ENCODE measurements at places on chromosomes 1 and 21. TPM values are rescaled to one million over a fixed set of nuclear protein-coding genes. Genes with fewer than 3 reads are reported as not detected.

RPE65 gene
- total RNA-seq = not detected

ANKRD35 gene
- total RNA-seq = 0.76 TPM

S100A6 gene
- total RNA-seq = 431 TPM

- H3K36me3 ChIP-seq = no peaks in the 10 kb centered on the region
- H3K27me3 ChIP-seq = peaks cover 4% of the 10 kb centered on the region
- no peaks in the 10 kb centered on the region for H3K4me1 ChIP-seq
- DNase-seq = no peak
Measured at GRCh38 chr1:112044745-112045144, 55.3 kb upstream of the KCND3 start.

GRCh38 chr21:45529785-45530422, 12.3 kb downstream of the SLC19A1 start:
- no peak overlapping the region for H3K4me3 ChIP-seq
- peaks cover 37% of the 10 kb centered on the region for H3K36me3 ChIP-seq
- DNase-seq = no peak
- no peaks in the 10 kb centered on the region for H3K27me3 ChIP-seq
- peaks cover 13% of the 10 kb centered on the region for H3K4me1 ChIP-seq

DNA sequence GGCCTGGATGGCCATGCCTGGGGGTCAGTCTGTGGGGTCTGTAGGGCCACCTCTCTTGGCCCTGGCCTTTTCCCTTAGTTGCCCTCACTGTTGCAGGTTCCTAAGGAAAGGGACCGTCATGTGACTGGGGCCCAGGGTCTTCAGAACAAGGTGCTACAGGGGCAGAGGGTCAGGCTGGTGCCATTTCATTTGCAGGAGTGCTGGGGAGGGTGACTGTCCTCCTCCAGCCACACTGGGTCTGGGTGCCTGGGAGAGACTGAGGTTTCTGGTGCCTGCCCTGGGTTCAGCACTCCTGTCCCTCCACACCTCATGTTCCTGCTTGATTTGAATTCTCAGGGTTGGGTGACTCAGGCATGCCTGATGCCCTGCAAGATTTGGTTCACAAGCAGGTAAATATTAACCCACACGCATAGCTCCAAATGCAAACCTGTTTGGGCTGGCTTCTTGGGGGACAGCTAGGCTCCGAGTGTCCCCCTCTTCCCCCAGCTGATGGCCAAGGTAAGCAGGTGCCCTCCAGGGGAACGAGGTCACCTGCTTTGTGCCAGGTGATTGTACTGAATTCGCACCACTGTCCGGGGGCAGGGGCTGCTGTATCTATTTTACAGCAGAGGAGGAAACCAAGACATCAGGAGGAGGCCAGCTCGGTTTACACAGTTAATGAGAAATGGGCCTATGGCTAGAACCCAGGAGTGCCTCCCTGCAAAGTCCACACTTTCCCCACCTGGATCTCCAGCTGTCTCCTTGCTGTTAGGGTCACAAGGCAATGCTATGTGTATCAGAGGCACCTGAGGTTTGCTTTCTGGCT, 20.3 kb downstream of the ARHGEF10L start:
- H3K4me3 ChIP-seq = no peak overlapping the region
- H3K4me1 ChIP-seq = no peaks in the 10 kb centered on the region
- no peaks in the 10 kb centered on the region for H3K27me3 ChIP-seq
- DNase-seq = no peak
- H3K27ac ChIP-seq = no peak overlapping the region

DNA sequence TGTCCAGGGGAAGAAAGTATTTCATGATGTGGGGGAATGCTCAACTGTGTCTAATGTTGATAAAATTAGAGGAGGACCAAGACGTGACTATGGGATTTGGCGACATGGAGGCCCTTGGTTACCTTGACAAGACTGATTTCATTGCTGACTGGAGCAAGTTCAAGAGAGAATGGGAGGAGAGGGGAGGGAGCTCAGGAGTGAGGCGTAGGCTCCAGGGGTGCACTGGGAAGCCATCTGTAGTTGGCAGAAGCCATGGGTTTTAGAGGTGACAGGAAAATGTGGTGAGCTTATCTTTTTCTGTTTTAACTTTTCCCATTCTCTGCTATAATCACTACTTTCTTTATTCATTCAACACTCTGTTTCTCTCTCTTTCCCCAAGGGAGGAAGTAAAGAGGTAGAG, 15.8 kb downstream of the UBE4B start:
- no peaks in the 10 kb centered on the region for H3K27me3 ChIP-seq
- peaks cover 15% of the 10 kb centered on the region for H3K36me3 ChIP-seq
- H3K27ac ChIP-seq = no peak overlapping the region
- no peak overlapping the region for H3K4me3 ChIP-seq
